COLO829 (cell line): ENCODE measurements at places on chromosomes 7 and 10.

- DNase-seq = no peak
Measured at GRCh38 chr10:19788902-19789301, 27.3 kb upstream of the PLXDC2 start.

GRCh38 chr10:14416308-14416700, 85.6 kb upstream of the FRMD4A start:
- DNase-seq = peak; percentile 6

- DNase-seq = no peak
Measured at GRCh38 chr10:99540657-99541531, 8.2 kb downstream of the NKX2-3 start.

- DNase-seq = no peak
Measured at GRCh38 chr7:15600298-15600697, 38.5 kb upstream of the AGMO start.

DNA sequence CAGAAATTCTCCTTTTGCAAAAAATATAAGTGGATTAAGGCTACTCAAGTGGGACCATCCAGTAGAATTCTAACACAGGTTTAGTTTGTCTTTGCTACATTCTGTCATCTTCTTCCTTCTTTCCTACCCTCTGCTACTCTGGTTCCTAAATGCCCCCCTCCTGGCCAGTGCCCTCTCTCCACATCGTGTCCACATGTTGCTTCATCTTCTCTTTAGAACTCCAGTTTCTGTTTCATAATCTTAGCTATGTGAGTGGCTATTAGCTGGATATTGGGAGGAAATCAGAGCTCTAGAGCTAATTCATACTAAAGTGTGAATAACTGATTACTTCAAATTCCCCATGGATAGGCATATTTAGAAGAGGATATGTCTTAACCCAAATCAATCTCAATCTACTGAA, 528.5 kb downstream of the LRMDA start:
- DNase-seq = no peak

DNA sequence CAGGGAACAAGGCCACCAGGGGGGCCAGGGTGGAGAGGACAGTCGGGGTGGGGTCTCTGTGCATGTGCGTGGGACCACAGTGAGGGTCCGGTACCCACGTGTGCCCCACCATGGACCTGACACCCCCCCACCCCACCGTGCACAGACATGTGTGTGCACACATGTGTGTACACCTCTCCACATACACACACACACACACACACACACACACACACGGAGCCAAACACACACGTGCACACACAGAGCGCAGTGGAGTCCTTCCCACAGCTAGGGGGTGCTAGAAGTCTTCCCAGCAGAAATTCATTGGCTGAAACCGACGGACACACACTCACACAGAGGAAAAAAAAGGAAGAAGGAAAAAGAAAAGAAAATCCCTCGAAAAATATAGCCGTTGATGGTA, 42.8 kb upstream of the GNA12 start:
- DNase-seq = peak; percentile 94

DNA sequence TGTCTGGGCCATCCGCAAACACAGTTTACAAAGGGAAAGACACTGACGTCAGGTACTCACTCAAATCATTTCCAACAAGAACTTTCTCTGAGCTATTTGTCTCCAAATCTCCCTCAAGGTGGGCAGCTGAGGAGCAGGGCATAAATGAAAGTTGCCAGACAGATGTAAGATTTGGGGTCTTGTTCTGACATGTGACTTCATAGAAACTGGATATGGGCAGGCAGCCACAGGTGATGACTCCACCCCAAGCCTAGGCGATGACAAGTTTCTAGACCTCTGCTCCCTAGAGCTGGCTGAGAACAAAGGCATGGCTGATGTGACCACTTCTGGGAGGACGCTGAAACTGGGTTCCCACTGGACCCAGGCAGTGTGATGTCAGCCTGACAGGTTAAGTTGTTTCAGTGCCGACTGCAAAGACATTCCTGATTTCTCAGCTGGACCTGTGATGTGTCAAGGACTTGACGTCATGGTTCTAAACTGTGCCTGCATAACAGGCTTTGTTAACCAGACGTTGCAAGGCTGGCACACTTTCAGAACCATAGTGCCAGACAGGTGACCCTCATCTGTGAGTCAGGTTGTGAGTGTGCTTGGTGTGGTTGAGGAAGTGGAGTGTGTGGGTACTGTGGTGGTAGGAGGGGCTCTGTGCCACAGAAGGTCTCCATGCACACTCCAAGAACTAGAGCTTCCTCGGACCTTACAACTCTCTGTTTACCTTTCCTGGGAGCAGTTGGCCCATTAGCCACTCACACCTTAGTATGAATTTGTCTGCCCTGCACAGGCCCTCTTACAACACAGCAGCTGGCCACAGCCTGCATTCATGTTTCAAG, 39.9 kb upstream of the EBF3 start:
- DNase-seq = no peak

DNA sequence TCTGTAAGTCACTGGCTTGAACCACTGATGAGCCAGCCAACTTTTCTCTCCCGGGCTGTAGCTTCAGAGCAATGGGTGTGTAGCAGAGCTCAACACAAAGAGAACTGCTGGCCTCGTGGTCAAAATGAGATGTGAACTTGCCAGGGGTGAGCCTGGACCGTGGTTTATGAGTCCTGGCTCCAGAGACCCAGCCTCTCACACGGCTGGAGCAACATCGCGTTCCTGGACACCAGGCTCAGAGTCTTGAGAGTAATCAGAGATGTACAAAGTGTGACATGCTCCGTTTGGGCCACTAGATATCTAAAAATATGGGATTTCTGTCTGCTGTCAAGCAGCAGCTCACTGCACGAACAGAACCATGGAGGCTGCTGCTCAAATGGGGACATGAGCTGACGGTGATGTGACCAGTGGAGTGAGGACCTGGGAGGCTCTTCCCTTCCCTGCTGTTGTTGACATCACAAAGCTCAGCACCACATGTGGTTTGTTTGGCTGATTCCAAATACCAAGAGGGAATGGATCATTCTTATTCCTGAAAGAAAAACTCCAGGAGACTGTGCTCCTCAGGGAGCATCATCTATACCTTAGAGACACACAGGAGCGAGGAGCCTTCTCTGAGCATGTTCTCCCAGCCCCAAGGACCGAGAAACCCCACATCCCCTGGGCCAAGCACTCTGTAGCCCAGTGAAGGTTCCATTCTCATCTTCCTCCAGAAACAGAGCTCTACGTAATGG, 9.2 kb upstream of the SVIL start:
- DNase-seq = no peak

GRCh38 chr7:8290645-8291308, 28.8 kb upstream of the ICA1 start:
- no peak for DNase-seq

- no peak for DNase-seq
Measured at GRCh38 chr7:84904561-84904960, 282.3 kb downstream of the SEMA3D start.

GRCh38 chr7:55539380-55539779, 32.9 kb downstream of the VOPP1 start:
- DNase-seq = no peak

- no peak for DNase-seq
Measured at GRCh38 chr10:126059076-126059826, 162.9 kb downstream of the FANK1 start.

GRCh38 chr7:30709549-30709948, 27.3 kb upstream of the CRHR2 start:
- no peak for DNase-seq

DNA sequence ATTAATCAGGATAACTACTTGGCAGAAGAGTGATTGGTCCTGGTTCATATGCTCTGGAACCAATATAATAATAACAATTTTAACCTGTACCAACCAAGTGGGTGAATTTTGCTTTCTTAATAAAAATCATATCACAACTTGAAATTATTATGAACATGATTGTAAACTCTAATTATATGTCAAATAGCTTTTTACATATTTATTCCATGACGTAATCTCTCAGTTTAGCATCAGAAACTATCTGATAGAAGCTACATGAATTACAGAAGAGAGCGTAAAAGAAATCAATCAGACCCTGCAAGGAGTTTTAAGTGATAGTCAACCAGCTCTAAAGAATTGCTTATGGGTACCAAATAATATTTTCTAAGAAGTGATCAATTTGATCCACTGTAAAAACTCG, 10.1 kb downstream of the GNG11 start:
- no peak for DNase-seq

DNA sequence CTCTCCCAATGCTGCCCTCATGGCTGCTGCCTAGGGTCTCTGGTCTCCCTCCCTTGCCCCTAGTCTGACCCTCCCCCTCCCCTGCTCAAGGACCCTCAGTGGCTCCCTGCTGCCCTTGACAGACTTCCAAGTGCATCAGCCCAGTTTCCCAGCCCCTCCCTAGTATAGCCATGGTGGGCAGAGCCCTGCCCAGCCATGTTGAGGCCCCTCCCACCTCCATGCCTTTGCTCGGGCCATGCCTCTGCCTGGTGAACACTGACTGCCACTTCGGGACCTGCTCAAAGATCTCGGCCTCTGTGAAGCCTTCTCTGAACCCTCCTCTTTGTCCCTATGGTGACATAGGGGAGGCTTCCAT, 73.2 kb downstream of the MYL10 start:
- no peak for DNase-seq

GRCh38 chr10:71222601-71223346, 10.4 kb downstream of the UNC5B start:
- DNase-seq = no peak

DNA sequence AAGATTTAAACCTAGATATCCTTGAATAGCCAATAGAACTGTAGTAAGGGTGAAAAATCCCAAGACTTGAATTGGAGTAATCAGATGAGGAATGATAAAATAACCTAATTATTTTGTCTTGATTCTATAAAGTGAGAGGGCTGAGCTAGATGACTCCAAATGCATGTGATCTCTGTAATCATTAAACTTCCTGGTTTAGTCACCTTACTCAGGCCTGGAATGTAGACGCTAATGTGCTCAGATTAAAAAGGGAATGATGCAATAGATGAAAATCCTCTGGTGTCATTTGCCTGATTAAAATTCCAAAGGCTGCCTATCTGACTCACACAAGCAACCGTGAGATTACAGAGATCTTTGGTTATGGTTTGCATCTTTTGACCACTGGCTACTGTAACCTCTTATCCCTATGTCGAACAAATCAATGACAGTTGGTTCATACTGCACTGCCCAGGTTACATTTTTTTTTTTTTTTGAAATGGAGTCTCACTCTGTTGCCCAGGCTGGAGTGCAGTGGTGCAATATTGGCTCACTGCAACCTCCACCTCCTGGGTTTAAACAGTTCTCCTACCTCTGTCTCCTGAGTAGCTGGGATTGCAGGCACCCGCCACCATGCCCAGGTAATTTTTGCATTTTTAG, 2.9 kb upstream of the HKDC1 start:
- DNase-seq = peak; percentile 50

- DNase-seq = no peak
Measured at GRCh38 chr10:33388785-33389184, 54.3 kb upstream of the NRP1 start.

DNA sequence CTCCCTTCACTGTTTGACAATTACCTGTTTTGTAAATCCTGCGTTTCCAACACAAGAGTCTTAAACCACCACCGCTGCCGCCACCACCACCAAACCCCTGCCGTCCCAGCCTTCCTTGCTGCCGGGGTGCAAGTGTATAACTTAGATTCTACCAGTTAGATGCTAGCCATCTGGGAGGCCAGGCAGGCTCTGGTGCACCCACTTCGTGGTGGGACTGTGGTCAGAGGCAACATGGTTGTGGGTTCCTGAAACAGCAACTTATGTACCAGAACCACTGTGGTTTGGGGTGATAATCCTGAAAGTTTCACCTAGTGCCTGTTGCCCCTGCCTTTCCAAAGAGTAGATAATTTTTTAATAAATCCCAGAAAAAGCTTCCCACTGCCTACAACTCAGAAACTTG, 510.5 kb downstream of the CCSER2 start:
- DNase-seq = no peak

- no peak for DNase-seq
Measured at GRCh38 chr10:7334642-7334964, 76.2 kb downstream of the SFMBT2 start.

DNA sequence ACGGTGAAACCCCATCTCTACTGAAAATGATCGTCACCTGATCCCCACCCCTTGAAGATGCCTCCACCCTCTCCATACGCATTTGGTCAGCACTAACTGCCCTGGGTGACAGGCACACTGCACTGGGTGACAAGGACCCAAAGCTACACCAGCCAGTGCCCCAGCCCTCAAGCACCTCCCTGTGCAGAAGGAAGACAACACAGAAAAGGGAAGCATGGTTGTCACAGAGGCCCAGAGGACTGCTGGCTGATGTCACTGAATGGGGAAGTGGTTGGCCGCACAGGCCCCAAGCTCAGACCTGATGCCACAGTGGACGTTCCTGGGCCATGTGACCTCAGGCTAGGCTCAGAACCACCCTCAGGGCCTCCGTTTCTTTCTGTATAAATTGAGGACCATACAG, 4.2 kb upstream of the PILRA start:
- DNase-seq = no peak

DNA sequence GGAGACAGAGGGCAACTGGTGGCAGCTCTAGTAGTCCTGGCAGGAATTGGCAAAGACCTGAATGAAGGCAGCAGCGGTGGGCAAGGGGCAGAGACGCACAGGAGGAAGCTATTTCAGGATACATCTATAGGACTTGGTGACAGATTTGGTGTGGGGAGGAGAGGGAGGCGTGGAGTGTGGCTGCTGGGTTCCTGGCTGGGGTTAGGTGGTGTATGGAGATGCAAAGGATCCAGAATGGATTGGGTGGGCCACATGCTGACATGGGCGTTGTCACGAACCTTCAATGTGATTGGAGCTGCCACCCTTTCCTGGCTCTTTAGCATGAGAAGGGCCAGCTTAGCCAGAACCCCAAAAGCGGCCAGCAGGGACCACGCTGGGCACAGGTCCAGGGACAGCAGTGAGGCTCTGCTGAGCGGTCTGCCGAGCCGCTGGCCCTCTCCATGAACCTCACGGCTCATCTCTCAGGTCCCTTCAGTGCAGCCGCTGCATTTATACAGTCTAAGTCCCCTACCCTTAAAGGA, 10.2 kb upstream of the ADCY1 start:
- DNase-seq = no peak

DNA sequence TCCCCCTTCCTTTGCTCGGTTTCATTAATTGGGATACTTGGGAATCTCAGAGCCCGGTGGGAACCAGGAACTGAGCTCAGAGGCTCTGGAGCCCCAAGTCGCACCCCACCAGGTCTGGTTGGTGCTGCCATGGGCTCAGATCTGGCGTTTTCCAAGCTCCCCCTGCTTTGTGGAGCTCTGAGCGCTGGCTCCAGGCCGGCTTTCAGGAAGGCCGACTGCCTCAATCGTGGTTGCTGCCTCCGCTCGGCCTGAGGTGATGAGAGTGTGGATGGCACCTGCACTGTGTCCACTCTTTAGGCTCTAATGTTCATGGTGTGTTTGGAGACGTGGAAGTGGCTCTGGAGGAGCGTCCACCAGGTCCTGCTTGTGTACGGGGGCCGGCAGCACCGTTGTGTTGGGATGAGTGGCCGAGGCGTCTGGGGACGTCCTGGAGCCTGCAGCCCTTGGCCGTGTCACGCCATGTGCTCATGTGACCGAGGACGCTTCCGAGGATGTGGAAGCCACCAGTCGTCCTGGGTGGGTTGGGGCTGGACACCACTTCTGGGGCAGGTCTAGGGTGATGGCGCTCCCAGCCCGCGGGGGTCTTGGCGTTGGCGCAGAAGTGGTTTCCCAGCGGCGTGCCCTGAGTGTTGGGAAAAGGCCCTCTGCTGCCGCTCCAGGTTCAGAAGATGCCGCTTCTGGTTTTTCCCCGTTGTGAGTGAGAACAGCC, 8.2 kb downstream of the INPP5A start:
- no peak for DNase-seq
